Activated naive CD4-positive, alpha-beta T cell (primary cell): ENCODE measurements at places on chromosomes 3 and 15.

DNA sequence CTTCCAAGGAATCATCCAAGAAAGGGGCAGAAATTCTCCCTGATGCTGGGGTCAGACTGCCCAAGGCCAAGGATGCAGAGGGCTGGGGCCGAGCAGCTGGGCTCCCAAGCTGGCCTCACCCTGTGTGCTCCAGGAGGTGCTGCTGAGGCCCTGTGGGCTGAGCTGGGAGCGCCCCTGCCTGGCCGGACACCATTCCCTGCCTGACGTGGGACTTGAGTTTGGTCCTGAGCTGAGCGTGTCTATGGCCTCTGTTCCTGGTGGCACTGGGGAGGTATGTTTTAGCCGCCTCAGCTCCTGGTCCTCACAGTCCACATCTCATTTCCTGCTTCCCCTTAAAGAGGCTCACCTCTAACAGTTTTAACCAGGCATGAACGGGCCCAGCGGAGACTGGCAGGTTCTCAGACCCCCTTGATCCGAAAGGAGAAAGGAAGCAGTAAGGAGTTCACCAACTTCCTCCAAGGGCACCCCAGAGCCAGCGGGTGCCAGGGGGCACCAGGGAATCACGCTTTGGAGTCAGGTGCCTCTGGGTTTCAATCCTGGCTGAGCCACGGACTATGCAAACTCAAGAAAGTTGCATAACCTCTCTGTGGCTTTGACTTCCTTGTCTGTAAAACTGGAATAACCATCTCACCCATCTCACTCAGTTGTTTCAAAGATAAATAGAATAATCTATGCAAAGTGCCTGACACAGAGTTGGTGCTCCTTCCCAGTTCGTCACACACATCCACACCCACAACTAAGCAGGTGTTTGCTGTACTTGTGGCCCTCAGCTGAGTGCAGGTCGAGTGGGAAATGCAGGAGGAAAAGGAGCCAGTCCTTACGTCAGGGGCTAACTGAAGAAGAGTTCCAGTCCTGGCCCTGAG, 48.6 kb downstream of the SLC12A8 start:
- no peak for DNase-seq

DNA sequence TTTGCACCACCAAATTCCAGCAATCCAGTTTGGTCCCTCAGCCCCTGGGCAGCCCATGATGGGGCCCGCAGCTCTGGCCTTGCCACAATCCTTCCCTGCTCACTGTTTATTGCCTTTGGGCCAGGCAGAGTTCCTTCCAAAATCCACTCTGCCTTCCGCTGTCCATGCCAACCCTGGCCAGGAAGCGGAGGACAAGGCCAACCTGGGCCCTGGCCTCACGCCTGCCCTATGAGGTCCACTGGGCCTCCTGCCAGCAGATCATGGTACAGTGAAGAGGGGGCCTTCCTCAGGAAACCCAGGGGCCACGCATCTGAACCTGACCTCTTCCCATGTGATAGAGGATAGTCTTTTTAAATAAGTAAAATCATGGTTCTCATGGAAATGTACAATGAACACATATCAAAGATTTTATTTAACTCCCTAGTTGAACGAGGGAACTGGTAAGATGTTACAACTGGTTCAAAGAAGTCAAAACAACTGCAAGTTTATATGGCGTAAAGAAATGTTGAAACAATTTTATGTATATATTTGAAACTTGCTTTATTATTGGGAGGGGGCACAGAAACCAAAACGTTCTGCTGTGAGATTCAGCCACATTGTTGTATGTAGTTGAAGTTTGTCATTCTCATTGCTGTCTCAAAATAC, 95.8 kb upstream of the TNFAIP8L3 start:
- no peak for DNase-seq

GRCh38 chr3:7272203-7272602, 411.3 kb downstream of the GRM7 start:
- DNase-seq: no peak

DNA sequence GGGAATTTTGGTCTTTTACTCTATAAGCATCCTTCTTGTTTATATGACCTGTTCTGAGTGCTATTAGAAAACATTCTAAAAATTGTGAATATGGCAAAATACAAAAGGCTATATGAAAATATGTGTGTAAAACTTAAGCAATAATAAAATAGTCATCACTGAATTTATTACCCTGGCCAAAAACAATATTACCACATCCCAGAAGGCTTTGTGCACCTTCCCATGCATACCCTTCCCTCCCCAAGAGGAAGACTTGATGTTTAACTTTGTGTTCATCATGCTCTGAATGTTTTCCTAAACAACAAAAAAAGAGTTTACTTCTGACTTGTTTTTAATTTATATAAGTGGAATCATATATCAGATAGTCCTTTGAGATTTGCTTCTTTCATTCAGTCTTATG, 155.1 kb upstream of the TNIK start:
- no peak for DNase-seq

DNA sequence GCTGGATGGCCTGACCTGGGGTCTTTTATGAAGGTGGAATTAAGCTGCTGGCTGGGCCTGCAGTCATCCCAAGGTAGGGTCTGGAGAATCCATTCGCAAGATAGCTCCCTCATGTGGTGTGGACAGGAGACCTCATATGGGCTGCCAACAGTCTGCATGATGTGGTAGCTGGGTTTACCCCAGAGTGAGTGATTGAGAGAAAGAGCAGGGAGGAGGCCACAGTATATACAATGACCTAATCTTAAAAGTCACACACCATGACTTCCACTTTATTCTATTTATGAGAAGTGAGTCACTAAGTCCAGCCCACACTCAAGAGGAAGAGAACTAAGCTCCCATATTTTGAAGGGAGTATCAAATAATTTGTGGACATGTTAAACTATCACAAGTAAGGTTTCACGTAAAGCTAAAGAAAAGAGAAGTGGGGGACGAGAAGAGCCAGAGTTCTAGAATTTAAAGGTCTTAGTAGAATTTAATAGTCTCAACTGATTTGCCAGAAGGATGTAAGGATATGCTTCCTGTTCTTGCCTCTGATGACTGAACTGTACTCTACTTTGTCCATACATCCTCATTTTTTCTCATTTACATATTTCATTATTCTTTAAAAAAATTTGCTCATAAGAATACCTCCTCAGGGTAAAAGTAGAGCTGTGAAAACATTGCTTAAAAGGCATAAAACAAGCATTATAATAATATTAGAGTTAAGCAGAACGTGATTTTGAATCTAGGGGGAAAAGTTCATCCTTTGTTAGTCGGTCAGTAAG, 184.4 kb downstream of the PEX5L start:
- DNase-seq: no peak

DNA sequence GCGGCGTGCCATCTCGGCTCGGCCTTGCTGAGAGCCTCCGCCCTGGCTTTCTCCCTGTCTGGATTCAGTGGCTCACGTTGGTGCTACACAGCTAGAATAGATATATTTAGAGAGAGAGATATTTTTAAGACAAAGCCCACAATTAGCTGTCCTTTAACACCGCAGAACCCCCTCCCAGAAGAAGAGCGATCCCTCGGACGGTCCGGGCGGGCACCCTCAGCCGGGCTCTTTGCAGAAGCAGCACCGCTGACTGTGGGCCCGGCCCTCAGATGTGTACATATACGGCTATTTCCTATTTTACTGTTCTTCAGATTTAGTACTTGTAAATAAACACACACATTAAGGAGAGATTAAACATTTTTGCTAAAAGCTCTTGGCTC, 54.1 kb downstream of the PLXNA1 start:
- no peak for DNase-seq

DNA sequence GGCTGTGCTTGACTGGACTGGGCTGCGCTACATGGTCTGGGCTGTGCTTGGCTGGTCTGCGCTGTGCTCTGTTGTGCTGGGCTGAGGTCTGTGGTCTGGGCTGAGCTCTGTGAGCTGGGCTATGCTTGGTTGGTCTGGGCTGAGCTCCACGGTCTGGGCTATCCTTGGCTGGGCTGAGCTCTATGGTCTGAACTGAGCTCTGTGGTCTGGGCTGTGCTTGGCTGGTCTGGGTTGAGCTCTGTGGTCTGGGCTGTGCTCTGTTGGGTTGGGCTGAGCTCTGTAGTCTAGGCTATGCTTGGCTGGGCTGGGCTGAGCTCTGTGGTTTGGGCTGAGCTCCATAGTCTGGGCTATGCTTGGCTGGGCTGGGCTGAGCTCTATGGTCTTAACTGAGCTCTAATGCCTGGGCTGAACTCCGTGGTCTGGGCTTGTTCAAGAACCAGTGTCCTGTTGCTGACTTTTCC, 92.0 kb downstream of the PLXNA1 start:
- DNase-seq: no peak

GRCh38 chr15:92878593-92879053, 21.5 kb upstream of the CHD2 start:
- DNase-seq: no peak

GRCh38 chr3:109140318-109140717, 3.8 kb downstream of the C3orf85 start:
- DNase-seq: no peak

- DNase-seq: no peak
Measured at GRCh38 chr15:81890496-81890895, 155.3 kb downstream of the MEX3B start.

GRCh38 chr15:93165734-93166470, 76.9 kb upstream of the RGMA start:
- no peak for DNase-seq

GRCh38 chr15:90603893-90604292, 74.2 kb downstream of the CRTC3 start:
- DNase-seq: no peak

DNA sequence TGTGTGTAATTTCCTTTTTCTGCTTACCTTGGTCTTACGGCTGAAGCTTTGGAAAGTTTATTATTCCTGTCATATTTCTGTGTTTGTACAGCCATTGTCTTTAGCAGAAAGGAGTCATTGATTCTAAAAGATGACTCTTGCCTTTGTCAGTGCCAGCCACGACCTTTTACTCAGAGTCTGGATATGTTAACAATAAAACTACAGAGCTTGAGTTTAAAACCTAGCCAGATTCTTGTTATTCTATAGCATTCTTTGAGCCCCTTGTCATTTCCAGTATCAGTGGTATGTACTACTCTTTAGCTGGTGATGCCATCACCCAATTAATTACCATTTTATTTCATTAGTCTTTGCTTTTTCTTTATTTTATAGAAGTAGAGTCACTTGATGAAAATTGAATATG, 142.4 kb downstream of the TCF12 start:
- DNase-seq: no peak

DNA sequence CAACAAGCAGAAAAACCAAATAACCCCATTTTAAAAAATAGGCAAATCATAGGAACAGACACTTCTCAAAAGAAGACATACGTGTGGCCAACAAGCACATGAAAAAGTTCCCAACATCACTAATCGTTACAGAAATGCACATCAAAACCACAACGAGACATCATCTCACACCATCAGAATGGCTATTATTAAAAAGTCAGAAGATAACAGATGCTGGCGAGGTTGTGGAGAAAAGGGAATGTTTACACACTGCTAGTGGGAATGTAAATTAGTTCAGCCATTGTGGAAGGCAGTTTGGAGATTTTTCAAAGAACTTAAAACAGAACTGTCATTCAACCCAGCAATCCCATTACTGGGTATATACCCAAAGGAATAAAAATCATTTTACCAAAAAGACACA, 60.7 kb downstream of the ABI3BP start:
- no peak for DNase-seq

- DNase-seq: no peak
Measured at GRCh38 chr15:62957130-62957529, 85.4 kb upstream of the TPM1 start.

DNA sequence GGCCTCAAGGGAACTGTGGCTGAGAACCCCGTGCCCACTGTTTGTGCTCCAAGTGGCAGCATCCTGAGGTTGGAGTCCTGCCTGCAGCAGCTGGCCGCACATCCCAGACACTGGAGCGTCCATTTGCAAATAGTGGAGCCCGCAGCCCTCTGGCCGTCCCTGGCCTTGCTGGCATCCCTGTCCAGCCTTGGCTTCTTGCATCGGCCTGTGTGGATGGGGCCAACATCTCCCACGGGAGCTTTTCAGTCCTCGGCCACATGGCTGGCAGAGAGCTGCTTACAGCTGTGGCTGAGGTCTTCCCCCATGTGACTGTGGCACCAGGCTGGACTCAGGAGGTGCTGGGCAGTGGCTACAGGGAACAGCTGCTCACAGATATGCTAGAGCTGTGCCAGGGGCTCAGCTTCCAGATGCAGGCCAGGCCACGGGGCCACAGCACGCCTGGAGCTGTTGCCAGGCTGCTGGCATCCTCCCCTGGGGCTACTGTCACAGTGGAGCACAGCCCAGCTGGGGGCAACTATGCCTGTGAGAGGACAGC, 71.2 kb downstream of the FAM43A start:
- no peak for DNase-seq

GRCh38 chr3:18190646-18191045, 234.5 kb downstream of the SATB1 start:
- no peak for DNase-seq

GRCh38 chr3:18424729-18425640, at the start of gene SATB1:
SATB1 (minus strand) TSS chr3:18425339; CDS start chr3:18420967, 4,372 bp downstream.
- peak; percentile 40 for DNase-seq

DNA sequence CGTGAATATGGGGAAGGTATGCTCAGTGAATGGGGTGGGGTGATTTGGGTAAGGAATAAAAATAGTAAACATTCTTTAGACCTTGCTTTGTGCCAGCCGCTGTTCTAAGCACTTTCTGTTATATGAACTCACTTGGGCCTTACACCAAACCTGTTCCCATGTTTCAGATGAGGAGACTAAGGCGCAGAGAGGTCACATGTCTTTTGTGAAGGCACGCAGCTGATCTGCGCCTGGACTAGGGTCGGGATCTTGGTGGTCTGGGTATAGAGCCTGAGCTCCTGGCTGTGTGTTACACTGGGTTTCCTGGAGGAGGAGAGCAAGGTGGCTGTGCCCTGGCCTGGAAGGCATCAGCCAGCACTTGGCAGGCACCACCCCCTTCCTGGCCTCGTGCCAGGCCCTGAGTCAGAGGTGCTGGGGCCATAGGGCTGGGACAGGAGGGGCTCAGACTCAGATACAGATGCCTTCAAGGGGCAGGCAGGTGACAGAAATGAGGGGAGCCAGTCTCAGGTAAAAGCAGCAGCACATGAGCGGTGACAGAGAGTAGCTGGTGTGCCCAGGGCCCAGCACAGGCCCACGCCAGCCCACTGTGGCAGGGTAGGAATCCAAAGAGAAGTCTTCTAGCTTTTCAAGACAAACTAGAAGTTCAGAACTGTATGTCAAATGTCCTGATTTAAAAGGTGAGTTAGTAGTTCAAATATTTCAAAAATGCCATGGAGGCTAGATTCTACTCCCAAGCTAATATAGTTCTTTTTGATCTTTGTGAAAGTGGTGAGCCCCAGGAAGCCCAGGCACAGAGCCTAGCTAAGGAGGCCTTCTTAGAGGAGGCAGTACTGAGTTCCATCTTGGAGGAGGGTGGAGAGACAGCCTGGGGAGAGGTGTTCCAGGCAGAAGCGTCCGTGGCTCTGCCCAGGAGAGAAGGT, 83.1 kb downstream of the DNAJB8 start:
- peak; percentile 71 for DNase-seq
